ENCODE measurements at places on chromosomes 11 and 22. TPM values are rescaled to one million over a fixed set of nuclear protein-coding genes. Genes with fewer than 3 reads are reported as not detected.

The TSSK2 gene
- not detected for polyA plus RNA-seq

The ROBO4 gene
- 0.26 TPM for polyA plus RNA-seq

The EPS8L2 gene
- 44.4 TPM for polyA plus RNA-seq

The FOLR1 gene
- 1.2 TPM for polyA plus RNA-seq

The OLFML1 gene
- polyA plus RNA-seq: 1.1 TPM

The NOX4 gene
- 7.0 TPM for polyA plus RNA-seq

The TIGD3 gene
- 0.04 TPM for polyA plus RNA-seq

The P2RY2 gene
- polyA plus RNA-seq: 0.15 TPM

The PTGDR2 gene
- polyA plus RNA-seq: 0.02 TPM

All from BJ (cell line).